ENCODE measurements at places on chromosomes 4 and X. TPM values are rescaled to one million over a fixed set of nuclear protein-coding genes. Genes with fewer than 3 reads are reported as not detected.

DNA sequence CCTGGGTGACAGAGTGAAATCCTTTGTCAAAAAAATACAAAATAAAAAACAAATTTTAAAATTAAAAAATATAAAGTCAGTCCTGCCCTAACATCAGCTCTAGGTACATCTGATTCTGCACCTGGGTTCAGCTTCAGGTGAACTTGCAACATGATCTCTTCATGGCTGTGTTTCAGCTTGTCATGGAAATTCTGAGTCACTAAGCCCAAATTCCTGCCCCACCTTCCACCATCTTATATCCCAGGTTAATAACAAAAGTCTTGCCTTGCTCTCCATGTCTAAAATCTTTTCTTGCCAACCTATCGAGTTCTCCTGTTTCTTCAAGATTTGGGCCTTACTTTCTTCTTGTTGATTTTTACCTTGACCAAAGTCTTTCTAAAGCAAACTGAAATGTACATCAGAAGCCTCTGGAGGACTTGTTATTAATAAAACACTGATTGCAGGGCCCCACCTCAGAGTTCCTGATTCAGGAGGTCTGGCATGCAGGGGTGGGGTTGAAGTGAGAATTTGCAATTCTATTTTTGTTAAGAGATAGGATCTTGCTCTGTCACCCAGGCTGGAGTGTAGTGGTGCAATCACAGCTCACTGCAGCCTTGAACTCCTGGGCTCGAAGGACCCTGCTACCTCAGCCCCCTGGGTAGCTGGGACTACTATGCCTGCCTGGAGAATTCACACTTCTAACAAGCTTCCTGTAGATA is 125.8 kb upstream of the VCX3A start:
- no peak for DNase-seq

- DNase-seq, result no peak
These were observed 9.2 kb downstream of the MAP9 start for GRCh38 chr4:155367608-155368007.

DNA sequence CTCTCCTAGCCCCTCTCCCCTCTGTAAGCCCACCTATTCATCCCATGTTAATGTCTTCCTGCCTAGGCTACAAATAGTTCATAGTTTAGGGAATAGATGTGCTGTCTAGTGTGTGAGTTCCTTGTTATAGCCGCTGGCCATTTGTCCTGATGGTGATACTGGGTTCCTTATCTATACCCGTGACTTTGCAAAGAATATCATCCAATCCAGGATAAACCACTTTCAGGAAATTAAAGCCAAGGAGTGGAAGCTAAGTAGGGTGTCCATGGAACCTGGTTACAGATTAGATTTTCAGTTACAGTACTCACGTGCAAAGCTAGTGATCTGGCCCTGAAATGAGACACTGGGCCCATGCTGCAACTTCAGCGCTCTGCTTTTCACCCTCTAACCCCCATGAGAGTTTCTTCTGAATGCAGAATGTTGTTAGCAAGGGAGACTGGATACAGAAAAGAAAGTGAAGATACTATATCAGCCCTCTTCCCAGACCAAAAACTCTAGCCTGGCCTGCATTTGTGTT is 111.4 kb downstream of the TMEM164 start:
- DNase-seq, result no peak

- DNase-seq, result no peak
These were observed 38.6 kb upstream of the TMEM131L start for GRCh38 chr4:153427363-153428071.

The TMSB15B gene
- total RNA-seq, result 18.6 TPM

The SPOCK3 gene
- total RNA-seq, result 12.1 TPM

DNA sequence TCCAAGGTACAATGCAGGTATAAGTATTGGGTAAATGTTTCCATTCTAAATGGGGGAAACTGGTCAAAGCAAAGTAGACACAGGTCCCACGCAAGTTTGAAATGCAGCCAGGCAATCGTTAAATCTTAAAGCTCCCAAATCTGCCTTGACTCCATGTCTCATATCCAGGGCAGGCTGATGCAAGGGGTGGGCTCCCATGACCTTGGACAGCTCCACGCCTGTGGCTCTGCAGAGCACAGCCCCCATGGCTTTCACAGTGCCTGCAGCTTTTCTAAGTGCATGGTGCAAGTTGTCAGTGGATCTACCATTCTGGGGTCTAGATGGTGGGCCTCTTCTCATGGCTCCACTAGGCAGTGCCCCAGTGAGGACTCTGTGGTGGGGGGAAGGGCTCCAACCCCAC is 436.4 kb downstream of the DMD start:
- no peak for DNase-seq

DNA sequence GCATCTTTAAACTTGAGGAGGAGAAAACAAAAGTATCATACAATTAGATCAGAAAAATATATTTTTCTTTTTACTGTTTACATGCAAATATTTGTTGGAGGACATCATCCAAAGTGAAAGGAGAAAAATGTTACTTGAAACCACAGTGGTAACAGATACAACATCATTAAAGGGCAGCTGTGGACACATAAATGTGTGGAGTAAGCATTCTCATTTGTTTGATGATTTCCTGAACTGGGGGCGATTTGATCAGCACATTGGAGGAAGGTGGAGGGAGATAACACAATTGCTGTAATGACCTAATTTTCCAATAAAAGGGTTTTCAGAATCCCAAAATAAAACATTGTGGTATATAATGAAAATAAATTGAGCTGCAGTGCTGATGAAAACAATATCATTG is 314.5 kb upstream of the HS3ST1 start:
- no peak for DNase-seq

DNA sequence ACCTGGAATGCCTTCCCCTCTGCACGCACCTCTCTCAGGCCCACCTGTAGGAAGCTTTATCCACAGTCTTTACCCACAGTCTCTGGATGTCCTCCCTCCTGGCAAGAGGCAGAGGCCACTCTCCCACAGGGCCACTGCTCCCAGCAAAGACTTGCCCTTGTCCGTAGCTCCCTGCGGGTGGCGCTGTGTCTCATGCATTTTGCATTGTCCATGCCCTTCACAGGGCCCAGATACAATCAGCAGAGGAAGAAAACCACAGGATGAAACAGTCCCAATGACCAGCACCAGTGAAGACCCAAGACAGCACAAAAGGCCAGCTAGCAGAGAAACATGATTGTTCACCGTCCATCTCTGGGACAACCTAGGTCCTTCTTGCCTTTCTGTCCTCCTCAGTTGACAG is 2.1 kb upstream of the NSG1 start:
- DNase-seq, result no peak

DNA sequence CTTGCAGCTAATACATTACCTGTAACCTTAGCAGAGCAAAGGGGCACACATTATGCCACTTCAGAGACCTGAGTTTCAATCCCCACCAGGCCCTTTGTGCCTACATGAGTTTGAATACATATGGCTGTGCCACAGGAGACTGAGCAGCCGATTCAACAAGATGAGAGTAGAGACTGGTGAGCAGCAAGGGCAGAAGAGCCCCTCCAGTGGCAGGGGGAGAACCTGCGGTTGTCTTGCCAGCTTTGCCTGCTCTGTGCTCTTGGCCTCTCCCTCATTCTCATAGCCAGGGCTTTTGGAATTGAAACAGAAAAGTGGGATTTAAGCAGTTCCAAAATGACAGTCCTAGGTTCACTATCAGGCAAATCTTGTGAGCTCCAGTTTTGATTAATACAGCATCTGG is 52.3 kb upstream of the CLNK start:
- no peak for DNase-seq

- no peak for DNase-seq
These were observed 512.2 kb downstream of the PDHA2 start for GRCh38 chr4:96352051-96352517.

DNA sequence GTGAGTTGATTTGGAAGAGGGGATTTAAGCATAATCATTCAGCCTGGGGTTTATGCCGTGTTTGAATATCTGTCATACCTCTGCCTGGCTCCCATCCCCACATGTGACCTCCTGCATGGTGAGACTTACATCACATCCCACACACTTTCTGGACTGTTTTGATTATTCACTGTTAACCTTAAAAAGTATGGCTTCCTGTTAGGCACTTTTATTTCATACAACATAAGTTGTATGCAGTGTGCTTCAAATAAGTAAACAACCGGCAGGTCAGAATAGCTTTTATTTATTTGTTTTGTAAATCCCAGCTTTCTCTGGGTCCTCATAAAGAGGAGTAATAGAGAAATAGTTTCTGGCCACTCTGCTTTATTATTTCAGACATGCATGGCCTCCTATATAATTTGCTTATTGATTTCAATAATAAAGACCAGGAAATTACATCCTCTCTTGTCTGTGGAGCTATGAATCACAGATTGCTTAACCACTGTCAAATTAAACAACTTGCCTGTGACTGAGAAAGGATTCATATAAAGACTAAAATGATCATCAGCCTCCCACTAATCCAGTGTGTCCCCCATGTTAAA is 376.8 kb upstream of the ZFP42 start:
- no peak for DNase-seq

GRCh38 chr4:186701788-186702187 is 21.9 kb downstream of the FAT1 start:
- DNase-seq, result no peak

DNA sequence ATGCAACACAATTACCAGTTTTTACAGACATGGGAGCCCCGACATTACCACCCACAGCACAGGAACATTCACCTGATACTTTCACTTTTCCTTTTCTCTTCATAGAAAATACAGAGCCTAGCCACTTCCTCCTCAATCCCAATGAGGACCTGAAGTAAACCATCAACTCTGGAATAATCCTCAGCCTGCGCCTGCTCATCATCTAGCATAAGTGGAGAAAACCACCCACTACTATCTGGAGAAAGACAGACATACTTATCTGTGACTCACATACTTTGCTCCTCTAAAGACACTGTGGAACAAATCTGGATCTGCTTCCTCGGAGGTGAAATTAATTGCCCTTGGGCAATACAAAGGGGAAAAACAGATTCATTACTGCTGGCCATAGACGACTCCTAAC is 47.8 kb downstream of the ZCCHC13 start:
- no peak for DNase-seq

DNA sequence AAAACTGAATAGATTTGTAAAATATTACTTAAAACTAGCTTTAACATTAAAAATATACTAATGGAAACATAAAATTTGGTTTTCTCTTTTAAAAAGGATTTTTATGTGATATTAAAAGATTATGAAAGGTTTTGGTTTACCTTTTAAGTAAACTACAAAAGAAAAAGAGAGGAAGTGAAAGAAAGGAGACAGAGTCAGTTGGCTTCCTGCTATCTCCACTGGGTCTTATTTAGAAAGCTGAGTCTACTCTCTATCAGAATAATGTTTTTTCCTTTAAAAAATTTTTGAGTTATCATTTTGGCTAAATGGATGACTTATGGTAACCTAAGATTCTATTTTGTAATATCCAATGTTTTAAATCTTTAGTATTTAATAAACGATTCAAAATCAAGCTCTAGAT is 21.6 kb upstream of the ATP8A1 start:
- no peak for DNase-seq

DNA sequence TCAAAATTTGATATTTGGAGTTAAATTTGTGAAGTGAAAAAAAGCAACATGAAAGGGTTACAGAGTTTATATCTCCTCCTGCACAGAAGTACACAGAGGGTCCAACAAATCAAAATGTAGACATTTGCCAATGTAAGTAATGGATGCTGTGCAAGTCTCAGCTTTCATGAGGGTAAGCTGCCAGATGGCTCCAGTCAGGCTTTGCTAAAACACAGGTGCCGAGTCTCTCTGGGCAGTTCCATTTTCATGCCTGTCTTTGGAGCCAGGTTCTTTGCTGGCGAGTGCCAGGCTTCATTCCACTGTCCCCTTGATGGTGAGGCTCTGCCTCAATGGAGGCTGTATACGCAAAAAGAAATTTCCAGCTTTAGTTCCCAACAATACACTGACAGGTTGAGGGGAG is 27.9 kb downstream of the SLC4A4 start:
- DNase-seq, result no peak

The DSPP gene
- total RNA-seq, result not detected

The SLC39A8 gene
- total RNA-seq, result 25.3 TPM

- no peak for DNase-seq
These were observed 15.2 kb downstream of the ATP8A1 start for GRCh38 chr4:42641656-42642055.

The YY2 gene
- 4.2 TPM for total RNA-seq

GRCh38 chr4:76712564-76712963 is 185.4 kb downstream of the SOWAHB start:
- DNase-seq, result no peak

The PNMA6A gene
- 1.7 TPM for total RNA-seq

The CXCL6 gene
- total RNA-seq, result 0.16 TPM

DNA sequence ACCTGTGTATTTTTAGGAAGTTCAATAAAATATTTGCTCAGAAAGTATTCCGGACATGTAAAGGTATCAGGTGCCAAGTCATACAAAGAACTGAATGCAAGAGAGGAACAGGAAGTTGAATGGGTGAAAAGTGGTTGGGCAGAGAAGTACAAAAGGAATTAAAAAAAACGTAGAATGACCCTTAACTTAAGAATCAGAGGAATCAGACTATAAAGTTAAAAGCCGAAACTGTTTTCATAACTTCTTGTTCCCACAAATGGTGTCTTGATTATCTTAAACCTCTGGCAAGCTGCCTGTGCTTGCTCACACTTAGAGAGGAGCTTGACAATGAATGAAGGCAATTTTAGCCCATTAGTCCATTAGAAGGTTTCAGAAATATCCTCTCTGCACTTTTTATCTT is 81.6 kb upstream of the HHIP start:
- DNase-seq, result no peak

DNA sequence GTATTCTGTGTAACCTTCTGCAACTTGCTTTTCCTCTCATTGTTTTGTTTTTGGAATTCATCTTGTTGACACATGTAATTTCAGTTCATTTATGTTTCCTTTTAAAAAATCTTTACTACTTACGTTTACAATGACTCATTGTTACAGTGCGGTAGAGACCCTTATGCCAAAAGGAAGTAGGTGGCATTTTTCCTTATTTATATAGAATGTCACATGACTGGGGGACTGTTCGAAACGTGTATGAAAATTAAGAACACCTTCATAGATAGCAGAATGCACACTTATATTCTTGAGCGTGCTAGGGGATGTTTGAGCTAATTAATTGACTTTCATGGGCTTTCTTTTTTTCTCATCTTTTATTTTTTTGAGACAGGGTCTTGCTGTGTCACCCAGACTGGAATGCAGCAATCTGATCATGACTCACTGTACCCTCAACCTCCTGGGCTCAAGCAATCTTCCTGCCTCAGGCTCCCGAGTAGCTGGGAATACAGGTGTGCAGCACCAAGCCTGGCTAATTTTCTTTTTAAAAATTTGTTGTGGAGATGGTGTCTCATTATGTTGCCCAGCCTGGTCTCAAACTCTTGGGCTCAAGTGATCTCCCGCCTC is 7.3 kb downstream of the REPS2 start:
- no peak for DNase-seq

GRCh38 chr4:1752284-1753041 is 31.1 kb downstream of the TACC3 start:
- no peak for DNase-seq

The SPANXD gene
- total RNA-seq, result not detected

- no peak for DNase-seq
These were observed 50.5 kb upstream of the UGT2B4 start for GRCh38 chr4:69546134-69546765.

Data from urinary bladder (tissue), 4 donors.